ENCODE measurements at places on chromosomes 4 and X.

GRCh38 chrX:53374222-53374820 is 48.1 kb downstream of the SMC1A start:
- no peak for DNase-seq

DNA sequence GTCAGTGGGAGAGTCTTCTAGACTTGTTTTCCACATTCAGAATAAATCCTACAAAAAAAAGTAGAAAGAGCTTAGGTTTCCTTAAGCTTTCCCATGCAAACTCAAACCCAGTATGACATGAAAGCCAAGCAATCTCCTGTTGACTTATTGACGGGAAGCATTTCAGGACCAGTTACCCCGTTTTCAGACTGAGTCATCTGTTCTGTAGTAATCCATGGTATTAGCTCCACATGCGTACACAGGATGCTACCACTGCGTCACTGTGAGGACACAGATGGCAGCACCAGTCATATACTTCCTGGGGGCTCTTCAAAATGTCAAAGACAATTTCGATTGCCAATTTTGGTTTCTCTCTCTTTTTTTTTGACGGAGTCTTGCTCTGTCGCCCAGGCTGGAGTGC is 224.9 kb upstream of the MAD2L1 start:
- DNase-seq: peak; percentile 0

- no peak for DNase-seq
Measured at GRCh38 chrX:154121961-154122360, 22.1 kb upstream of the OPN1LW start.

DNA sequence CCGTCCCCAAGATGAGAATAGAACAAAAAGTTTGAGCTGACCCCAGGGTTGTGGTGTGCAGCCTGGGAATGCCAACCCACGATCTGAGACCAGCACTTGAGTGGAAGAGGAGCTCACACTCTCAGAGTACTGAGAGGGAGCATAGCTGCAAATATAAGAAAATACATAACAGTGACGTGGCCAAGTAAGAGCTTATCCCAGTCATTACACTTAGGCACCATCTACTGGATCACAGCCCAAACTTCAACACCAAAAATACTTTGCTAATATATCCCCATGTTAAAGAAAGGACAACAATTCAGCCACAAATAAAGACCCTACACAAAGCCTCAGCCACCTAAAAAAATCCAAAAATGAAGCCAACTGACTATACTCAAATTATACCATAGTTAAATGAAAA is 33.3 kb upstream of the CXCL6 start:
- DNase-seq: no peak

- no peak for DNase-seq
Measured at GRCh38 chr4:26323821-26324220, 3.0 kb downstream of the RBPJ start.
